ENCODE measurements at places on chromosomes 12 and 14. TPM values are rescaled to one million over a fixed set of nuclear protein-coding genes. Genes with fewer than 3 reads are reported as not detected.

Gene KRT3
- 0.13 TPM for total RNA-seq

Gene HOXC6
- total RNA-seq = 2.0 TPM

Gene DPPA3
- not detected for total RNA-seq

Gene TMEM121
- total RNA-seq = 3.5 TPM

Gene ANKRD33
- not detected for total RNA-seq

Gene KRT80
- 6.7 TPM for total RNA-seq

Measured in HT1080 (cell line).